Substantia nigra (tissue), 51 donors: ENCODE measurements at places on chromosomes 13 and 19.

DNA sequence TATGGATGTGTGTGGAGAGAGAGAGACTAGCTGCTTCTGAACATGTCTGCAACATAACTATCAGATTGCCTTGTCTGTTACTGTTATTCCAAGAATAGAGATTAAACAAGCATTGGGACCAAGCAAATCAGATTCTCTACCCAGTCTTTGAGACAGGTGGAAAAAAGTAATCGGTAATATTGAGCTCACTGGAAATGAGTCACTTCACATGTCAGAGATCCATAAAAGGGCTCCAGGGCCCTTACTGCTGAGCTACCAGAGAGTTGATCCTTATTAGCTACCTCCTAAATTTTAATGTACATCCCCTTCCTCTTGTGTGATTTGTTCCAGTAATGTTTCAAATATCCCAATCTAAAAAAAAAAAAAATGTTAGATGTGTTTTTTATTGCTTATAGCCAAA is 2118.0 kb downstream of the PCDH9 start:
- no peak for DNase-seq

DNA sequence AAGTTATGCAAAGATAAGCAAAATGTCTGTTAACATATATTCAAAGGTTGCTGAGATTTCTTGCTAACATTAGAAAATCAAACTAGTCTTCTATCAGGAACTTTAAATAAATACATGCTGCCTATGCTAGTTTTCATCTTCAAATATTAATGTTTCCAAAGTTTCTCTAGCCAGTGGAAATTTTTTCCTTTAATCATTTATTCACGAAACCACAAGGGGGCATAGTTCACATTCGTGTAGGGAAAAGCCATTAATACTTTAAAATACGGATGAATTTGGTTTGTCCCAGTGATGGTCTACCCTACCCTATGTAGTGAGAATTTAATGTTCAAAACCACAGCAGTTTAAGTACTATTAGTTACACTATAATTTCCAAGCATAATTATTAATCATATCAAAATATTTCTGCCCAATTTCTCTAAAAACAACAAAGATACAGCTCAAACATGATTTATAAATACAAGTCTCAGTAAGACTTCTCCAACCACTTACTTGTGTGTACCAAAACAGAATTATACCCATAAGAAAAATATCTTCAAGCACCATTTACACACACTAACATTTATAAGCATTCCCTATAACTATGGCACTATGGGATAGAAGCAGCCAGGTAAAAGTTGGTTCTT is 16.2 kb downstream of the NUFIP1 start:
- no peak for DNase-seq

- DNase-seq = no peak
These were observed 1574.4 kb upstream of the PRR20A start for GRCh38 chr13:55566334-55566733.

- DNase-seq = no peak
These were observed 5.0 kb downstream of the FPR3 start for GRCh38 chr19:51799774-51800472.

DNA sequence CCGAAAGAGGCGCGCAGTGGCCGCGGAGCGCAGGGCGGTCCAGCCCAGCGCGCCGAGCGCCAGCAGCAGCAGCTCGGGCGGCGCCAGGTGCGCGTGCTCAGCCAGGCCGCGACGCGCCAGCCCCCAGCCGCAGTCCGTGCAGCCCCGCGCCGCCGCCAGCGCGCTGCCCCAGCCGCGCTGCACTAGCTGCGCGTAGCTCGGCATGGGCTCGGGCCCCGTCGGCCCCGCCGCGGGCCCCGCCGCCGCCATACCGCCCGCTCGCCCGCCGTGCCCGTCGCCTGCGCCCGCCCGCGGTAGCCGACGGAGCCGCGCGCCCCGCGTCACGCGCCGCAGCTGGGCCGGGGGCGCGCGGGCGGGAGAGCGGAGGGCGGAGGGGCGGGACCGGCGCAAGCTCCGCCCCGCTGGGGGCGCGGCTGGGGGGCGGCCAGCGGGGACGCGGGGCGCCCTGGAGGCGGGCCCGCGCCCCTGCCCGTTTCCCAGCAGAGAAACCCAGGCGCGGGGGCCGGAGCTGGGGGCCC is at the start of gene CERS1:
Gene CERS1, minus strand, starts transcription at position 335 of the 518 bp plus-strand sequence. Its CDS starts 86 bp downstream, at position 249.
- peak; percentile 50 for DNase-seq

DNA sequence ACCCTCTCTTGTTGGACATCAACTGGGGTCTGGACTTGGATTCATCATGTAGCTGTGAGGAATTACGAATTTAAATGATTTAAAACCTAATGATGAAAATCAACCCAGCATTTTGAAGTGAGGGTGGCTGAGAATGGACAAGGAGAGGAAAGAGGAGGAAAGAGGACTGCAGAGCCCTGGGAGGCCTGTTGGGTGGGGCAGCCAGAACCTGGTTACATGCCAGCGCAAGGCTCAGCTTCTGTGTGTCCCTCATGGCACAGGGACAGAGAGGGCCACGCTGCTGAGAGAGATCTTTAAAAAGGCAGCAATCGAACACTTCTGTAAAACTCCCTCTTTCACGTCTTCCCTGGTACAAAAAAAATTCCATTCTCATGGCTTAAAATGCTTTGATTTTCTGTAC is 292.7 kb downstream of the MYO16 start:
- no peak for DNase-seq

GRCh38 chr13:44249431-44249836 is 124.2 kb upstream of the SERP2 start:
- no peak for DNase-seq

GRCh38 chr13:74835579-74835978 is 646.4 kb downstream of the TBC1D4 start:
- no peak for DNase-seq

GRCh38 chr19:33241530-33242101 is 16.0 kb upstream of the SLC7A10 start:
- peak; percentile 13 for DNase-seq

DNA sequence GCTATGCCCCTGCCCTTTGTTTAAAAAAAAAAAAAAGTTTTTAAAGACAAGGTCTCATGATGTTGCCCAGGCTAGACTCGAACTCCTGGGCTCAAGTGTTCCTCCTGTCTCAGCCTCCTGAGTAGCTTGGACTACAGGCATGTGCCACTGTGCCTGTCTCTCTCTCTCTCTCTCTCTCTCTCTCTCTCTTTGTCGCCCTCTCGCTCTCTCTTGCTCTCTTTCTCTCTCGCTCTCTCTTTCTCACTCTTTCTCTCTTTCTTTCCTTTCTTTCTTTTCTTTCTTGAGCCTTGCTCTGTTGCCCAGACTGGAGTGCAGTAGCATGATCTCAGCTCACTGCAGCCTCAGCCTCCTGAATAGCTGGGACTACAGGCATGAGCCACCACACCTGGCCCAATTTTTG is 7.5 kb downstream of the COX6B1 start:
- DNase-seq = no peak

DNA sequence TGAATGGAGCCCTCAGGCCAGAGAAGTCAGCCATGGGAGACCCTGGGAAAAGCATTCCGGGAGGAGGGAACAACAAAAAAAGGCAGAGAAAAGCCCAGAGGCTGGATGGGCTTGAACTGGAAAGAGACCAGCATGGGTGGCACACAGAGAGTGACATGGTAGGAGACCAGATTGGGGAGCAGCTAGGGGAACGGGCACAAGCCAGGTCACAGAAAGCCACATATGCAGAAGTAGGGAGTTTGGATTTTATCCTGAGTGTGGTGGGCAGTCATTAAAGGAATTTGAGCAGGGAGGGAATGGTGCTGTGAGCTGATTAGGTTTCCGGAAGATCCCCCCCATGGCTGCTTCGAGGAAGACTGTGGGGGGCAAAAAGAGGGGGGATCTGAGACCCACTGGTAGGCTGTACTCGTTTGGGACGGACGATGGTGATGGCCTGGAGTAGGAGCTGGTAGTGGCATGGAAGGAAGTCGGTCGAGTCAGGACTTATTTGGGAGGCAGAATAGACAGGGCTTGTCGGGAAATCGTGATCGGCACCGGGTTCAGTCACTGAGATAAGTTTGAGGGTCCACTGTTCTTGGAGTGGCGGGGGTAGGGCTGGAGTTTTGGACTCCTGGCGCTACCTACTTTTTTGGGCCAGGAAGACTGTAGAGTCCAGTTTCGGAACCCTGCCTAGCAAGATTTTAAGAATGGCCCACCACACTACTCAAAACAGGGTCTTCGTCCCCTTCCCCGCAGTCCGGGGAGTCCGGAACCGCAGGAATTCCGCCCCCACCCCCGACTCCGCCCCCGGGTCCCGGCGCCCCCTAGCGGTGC is 949 bp downstream of the SERTAD1 start:
- DNase-seq = peak; percentile 46

DNA sequence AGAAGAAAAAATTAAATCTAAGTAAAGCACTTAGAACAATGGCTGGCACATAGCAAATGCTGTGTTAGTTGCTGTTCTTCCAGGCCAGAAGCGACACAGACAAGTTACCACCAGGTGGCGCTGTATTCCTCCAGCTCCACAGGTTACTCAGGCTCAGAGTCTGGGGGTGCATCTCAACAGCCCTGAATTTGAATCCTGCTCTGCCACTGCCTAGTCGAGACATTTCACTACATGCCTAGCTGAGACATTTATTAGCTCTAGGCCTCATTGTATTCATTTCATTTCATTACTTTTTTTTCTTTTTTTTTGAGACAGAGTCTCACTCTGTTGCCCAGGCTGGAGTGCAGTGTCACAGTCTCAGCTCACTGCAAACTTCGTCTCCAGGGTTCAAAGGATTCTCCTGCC is 16.4 kb upstream of the CYP2B6 start:
- peak; percentile 34 for DNase-seq

DNA sequence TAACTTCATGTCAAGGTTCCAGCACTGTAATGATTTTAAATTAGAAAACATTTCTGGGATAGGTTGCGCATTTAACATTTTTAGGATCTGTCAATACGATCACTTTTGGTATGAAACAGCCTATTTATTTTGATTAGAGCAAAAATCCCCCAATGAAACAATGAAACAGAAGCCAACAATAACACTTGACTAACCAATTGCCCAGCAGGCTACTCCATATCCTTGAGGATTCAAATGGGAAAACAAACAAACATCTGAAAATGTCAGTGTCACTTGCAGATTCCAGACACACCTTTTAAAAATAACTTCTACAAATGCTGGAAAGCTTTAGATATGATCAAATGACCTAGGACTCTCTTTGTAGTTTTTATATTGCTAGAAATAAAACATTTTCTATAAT is 1412.5 kb upstream of the PRR20A start:
- no peak for DNase-seq

GRCh38 chr13:66996503-66996902 is 233.6 kb downstream of the PCDH9 start:
- no peak for DNase-seq
